ENCODE measurements at places on chromosomes 16 and 17. TPM values are rescaled to one million over a fixed set of nuclear protein-coding genes. Genes with fewer than 3 reads are reported as not detected.

The SLC6A2 gene
- total RNA-seq, result 4.1 TPM

The DNAH9 gene
- 2.7 TPM for total RNA-seq

The NPIPB2 gene
- total RNA-seq, result 10.7 TPM

GRCh38 chr16:58196898-58197313, 1.0 kb downstream of the CSNK2A2 start:
- no peak for DNase-seq

- DNase-seq, result no peak
Observed at GRCh38 chr16:52405441-52405840, 141.5 kb downstream of the TOX3 start.

DNA sequence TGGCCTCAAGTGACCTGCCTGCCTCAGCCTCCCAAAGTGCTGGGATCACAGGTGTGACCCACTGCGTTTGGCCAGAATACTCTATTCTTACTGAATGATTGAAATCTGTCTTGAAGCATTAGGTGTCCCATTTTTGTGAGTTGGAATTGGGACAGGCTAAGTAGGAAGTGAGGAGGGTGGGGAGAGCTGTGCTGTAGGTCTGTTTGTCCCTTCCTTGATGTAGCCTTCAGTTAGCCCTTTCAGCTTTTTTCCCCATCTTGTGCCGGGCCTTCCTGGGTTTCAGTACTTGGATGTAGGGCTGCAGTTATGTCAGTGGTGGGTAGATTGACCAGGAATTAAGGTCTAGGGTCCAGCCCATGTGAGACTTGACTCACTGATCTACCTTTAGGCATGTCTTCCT, 8.7 kb downstream of the PYCARD start:
- DNase-seq, result no peak

GRCh38 chr16:24667244-24667764, 62.1 kb upstream of the TNRC6A start:
- DNase-seq, result no peak

DNA sequence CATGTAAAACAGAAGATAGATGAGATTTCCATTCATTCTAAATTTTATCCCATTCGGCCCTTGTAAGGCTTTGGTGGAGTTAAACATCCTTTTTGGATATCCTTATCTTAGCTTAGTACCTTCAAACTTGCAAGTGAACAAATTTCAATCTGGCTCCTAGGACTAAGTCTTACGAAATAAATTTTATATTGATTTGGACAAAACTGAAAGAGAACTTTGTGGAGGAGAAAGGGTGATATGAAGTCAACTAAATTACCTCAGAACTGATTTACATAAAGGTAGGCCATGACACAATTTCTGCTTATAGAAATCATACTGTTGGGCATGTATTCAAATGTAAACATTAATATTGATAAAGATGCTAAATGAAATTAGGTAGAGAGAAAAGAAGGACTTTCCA, 175.3 kb upstream of the C17orf78 start:
- DNase-seq, result no peak

DNA sequence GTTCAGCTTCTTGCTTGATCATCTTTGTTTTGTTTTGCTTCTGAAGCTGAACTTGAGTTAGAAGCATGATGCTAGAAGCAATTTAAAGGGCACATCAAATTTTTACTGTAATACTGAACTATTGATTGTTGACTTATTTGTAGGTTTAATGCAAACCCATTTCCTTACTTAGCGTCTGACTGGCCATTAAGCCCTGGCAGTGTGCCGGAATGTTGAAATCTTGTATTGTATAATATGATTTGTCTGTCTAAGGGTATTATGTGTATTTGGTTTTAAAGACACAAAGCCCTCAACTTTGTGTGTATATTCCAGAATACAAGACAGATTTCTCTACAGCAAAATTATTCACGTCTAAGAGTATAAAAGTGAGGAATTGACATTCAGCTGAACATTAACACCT, 39.7 kb downstream of the NUP93 start:
- DNase-seq, result no peak

All from skin of body (tissue), 3 donors.